ENCODE measurements at places on chromosomes 13 and 19.
A peak's percentile ranks its signal among the peaks of the same experiment; 100 is the strongest.

DNA sequence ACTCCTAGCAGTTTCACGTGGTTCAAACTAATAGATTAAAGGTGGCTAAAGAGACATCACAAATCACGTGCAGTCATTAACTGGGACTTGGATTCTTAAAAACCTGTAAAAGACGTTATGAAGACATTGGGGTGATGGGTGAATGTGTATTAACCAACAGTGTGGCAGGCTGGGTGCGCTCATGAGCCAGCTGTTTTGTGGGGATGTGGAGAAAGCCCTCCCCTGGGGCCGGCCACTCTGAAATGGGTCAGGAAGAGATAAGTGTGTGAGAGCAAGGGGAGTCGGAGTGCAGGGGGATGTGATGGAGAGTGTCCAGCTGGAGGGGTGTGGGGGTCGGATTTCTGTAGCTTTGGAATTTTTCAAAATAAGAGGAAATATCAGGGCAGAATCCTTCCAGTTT is 10.4 kb downstream of the UPF1 start:
- DNase-seq: no peak

DNA sequence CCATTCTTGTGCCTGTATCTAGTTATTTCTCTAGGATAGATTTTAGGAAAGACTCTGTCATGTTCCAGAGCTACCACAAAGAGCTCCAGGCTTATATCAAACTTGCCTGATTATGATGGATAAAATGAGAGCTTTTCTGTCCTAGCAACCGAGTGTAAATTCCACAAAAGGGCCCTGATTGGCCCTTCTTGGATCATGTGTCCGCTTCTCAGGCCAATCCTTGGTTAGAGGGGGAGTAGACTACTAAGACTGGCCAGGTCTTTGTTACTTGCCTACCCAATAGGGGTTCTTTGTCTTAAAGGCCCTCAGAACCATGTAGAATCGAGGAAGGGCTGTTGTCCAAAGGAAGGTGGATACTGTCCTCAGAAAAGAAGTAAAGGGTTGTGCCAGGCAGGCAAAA is 2.4 kb downstream of the DHX34 start:
- no peak for DNase-seq

- no peak for DNase-seq
These were observed 186.2 kb downstream of the VWA8 start for GRCh38 chr13:41774605-41775218.

DNA sequence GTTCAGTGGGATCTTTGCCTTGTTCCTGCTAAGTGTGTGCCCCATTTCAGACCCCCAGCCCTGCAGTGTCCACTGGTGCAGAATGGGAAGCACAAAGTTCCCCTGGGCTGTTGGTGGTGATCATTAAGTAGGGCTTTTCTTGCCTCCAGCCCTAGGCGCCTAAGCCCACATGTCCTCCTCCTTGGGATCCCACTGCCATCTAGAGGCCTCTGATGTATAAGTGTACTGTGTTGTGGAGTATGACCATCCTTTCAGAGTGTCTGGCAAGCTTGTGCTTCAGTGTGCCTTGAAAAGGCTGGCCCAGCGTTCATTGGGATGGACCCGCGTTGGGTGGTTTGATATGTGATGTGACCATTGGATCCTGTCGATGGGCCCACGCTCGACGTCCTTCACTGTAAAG is 71.2 kb downstream of the WASF3 start:
- DNase-seq: no peak

DNA sequence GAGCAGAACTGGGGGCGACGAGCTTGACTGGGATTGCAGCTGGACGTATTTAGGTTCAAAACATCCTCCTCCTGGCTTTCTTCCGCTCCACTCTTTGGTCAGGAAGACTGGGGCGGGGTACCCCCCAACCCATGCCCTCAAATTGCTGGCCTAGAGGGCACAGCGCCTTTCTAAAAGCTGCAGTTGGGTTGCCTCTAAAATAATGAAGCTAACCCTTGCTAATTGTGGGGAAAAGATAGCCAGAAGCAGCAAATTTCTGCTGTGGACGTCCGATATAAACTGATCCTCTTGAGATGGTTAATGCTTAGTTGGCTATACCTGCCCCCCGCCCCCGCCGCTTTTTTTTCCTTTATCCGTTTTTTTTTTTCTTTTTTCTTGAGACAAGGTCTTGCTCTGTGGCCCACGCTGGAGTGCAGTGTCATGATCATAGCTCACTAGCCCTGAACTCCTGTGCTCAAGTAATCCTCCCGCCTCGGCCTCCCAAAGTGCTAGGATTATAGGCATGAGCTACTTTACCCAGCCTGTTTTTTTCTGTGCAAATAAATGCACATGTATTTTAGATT is 754 bp upstream of the CHERP start:
- DNase-seq: peak; percentile 6

DNA sequence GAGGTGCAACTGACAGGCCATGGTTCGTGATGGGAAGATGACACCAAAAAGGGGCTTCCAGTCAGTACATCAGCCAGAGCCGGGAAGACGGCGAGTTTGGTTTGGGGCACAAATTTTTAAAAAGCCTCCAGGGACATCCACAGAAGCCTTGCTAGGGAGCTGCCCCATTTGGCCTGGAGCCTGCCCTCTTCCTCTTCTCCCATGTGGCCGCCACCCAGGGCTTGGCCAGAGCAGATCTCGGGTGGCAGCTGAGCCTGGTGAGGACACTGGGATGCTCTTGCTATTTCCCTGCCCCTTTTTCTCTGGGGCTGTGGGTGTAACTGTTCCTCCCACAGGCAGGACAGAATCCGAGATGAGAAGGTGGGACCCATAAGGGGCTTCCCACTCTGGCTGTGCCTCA is 8.2 kb downstream of the ETFB start:
- DNase-seq: no peak

DNA sequence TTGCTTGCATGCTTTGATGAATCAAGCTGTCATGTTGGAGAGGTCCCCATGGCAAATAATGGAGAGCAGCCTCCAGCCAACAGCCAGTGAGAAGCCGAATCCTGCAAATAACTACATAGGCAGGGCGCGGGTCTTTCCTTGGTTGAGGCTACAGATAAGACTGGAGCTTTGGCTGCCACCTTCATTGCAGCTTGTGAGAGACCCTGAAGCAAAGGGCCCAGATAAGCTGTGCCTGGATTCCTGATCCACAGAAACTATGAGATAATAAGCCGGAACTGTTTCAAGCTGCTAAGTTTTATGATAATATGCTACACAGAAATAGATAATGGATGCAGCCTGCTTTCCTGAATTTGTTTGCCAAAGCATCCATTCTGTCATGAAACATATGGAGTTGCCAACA is 257.0 kb downstream of the HS6ST3 start:
- no peak for DNase-seq

GRCh38 chr13:30785191-30785850 is 50.0 kb downstream of the ALOX5AP start:
- no peak for DNase-seq

DNA sequence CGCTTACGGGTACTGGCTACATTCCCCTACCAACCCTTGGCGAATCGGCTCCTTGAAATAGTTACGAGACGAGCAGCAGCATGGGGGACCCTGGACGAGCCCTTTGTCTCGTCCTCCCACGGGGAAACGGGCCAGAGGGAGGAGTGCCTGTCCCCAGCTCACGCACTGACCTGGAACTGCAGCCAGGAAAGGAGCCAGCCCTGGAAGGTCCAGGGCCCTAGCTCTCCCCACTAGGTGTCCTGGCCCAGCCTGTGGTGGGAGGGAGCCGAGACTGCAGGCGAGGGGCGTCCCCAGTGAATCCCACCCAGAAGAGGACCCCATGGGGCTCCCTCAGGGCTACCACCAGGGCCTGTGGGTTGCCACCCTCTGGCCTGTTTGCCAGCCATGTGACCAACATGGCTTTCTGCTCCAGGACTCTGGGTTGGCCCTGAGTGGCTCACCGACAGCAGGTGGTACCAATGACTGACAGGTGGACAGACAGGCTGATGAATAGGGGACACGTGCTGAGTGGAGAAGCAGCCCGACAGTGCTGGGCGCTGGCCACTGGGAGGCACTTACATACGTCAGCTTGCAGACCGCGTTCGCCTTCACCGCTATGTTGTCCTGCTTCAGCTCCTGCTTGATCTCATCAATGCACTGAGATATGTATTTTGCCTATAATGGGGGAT is 13.2 kb downstream of the AP3D1 start:
- DNase-seq: peak; percentile 30

DNA sequence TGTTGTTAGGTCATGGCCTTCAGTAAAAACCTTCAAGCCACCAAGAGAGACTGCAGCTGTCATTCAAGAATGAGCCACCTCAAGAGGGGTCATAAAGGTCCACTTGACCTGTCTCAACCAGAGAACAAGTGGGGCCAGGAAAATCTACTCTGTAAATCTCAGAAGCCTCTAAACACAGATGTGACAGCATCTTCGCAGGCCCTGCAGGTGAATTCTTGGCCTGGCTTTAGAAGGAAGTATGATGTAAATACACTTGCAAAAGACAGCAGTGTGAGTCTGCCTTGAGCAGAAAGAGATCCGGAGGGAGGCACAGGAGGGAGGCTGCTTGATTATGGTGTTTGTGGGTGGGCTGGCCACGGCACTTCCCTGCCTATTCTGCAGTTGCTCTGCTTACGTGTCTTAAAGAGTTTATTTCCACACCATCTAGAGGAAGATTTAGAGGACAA is 1082.9 kb downstream of the UQCRFS1 start:
- no peak for DNase-seq

DNA sequence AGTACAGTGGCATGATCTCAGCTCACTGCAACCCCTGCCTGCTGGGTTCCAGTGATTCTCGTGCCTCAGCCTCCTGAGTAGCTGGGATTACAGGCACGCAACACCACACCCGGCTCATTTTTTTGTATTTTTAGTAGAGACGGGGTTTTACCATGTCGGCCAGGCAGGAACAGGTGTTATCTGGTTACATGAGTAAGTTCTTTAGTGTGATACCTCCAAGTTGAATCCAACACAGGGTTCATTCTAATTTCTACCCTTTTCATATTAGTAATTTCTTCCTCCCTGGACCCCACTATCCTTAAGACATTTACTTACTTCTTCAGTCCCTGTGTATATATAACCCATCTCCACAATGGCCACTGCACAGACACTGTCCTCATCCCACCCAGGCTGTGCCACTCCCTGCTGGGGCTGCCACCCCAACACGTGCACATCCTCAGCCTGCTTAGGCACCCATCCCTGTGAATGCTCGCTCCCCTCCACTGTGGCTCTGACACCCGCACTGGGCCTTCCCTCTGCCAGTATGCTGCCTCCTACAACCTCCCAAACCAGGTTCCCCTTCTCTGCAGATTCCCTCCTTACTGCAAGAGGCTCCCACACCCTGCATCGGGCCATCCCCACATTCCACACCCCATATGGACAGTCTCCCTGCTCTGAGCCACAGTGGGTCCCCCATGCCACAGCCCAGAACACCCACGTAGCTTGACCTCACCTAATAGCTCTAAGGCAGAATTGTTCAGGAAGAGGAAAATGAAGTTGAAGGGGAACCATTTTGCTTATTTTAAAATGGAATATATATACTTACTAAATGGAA is 147.1 kb downstream of the TBC1D4 start:
- DNase-seq: no peak

GRCh38 chr13:95226932-95227695 is 74.1 kb downstream of the ABCC4 start:
- no peak for DNase-seq

DNA sequence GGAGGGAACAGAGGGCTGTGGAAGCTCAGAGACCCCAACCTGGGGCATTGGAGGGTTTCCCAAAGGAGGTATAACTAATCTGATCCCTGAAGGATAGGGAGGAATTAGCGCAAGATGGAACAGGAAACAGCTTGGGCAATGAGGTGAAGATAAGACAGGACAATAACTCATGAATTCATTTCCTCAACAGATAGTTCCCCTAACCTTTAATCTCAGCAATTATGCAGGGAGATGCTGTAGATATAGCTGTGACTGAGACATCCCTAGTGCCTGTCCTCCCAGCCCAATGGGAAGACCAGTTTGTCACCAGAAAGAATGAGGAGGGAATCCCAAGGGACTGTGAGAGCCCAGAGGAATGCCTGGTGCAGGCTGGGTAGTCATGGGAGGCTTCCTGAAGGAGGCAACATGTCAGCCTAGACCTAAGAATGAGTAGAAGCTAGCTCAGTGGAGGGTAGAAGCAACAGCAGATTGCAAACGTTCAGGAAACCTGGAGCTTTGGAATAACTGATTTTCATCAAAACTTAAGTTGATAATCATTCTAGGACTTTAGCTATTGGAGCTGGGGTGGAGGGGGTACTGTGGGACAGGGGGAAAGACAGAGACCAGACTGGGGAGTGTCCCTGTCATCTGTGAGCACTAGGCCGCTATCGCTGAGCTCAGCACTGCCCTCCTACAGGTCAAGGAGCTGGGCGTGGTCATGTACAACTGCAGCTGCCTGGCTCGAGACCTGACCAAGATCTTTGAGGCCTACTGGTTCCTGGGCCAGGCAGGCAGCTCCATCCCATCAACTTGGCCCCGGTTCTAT is 18.8 kb downstream of the HIPK4 start:
- DNase-seq: no peak

GRCh38 chr13:35643625-35644024 is 167.1 kb upstream of the MAB21L1 start:
- no peak for DNase-seq

DNA sequence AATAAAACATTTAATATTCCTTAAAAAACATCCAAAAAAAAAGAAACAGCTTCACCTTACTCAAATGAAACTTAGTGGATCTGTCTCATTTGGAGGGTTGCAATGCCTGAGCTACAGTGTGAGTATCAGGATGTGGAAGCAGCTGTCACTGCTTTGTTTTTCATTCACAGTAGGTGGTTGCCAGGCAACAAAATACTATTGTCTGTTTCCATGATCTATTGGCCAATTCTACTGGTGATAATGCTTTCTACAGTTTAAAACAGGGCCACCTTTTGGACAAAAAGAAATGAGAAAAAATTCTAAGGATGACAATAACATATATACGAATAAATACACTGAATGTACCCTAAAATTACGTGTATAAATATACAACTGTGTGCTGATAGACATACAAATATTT is 3.0 kb downstream of the ENOX1 start:
- DNase-seq: peak; percentile 87

GRCh38 chr19:8468124-8468523 is 23.3 kb downstream of the HNRNPM start:
- no peak for DNase-seq

DNA sequence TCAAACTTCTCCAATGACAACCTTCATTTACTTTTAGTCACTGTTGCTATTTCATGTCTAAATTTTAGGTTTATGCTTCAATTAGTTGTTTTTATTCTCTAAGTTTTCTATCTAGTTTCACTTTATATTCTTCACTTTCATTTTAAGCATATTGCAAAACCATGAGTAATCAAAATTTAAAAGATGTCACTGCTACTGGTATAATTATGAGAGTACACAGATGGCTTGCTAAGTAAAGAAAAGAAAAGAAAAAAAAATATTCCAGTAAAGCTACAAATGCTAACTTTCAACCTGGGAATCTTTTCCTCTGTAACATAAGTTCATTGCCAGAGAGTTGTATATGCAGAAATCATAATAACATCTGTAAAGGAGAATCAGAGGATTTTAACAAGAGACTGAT is 1624.7 kb downstream of the PCDH9 start:
- DNase-seq: no peak

GRCh38 chr13:32431361-32431760 is 3.4 kb upstream of the N4BP2L1 start:
- no peak for DNase-seq

- peak; percentile 37 for DNase-seq
These were observed 23.3 kb upstream of the GGACT start for GRCh38 chr13:100611678-100612492.

GRCh38 chr13:98707281-98707999 is 45.0 kb downstream of the SLC15A1 start:
- DNase-seq: no peak

Measured in tongue (tissue), 3 donors.